ENCODE measurements at places on chromosomes 3 and 15.

GRCh38 chr15:90780916-90781315, 63.8 kb downstream of the BLM start:
- no peak for DNase-seq

GRCh38 chr3:31918179-31919150, 62.6 kb downstream of the OSBPL10 start:
- DNase-seq = no peak

GRCh38 chr15:48250640-48251076, 44.6 kb downstream of the SLC12A1 start:
- no peak for DNase-seq

- no peak for DNase-seq
These were observed 406.9 kb upstream of the ADAMTS9 start for GRCh38 chr3:65094723-65095122.

- DNase-seq = no peak
These were observed 12.3 kb upstream of the KLHL40 start for GRCh38 chr3:42673082-42673481.

DNA sequence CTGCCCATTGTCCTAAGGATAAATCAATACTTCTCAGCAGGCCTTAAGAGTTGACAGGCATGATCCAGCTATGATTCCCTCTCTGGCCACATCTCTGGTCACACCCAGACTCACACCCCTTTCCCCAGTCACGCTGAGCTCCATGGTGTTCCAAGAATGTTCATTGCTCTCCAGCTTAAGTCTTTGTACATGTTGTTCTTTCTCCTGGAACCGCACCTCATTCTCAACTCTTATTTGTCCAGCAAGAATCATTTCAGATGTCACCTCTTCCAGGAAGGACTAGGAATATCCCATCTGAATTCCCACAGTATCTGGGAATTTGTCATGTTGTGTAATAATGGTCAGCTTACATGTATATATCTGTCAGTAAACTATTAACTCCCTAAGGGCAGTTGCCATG, 118.3 kb upstream of the GALNT15 start:
- DNase-seq = no peak

- DNase-seq = no peak
These were observed 43.7 kb downstream of the ISL2 start for GRCh38 chr15:76380249-76380648.

DNA sequence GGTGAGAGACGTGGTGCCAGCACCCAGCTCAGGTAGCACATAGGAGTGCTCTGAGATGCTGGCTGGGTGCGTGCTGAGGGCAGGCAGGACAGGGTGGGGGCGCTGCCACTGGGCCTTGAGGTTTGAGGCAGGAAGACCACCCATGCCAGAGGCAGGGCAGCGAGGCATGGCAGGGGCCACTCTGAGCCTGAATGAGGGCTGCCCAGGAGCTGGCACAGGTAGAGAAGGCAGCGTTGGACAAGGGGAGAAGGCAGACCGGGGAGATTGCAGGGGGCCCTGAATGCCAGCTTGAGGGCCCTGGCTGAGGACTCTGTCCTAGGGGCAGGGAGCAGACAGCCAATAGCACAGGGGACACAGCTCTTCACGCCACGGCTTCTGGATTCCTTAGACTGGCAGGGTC, 50.2 kb downstream of the ADAMTS7 start:
- DNase-seq = no peak

GRCh38 chr3:150069633-150070032, 98.9 kb upstream of the PFN2 start:
- DNase-seq = no peak

- no peak for DNase-seq
These were observed 132.3 kb downstream of the LMLN start for GRCh38 chr3:198092276-198092675.

GRCh38 chr3:52213901-52214300, 11.5 kb downstream of the TLR9 start:
- no peak for DNase-seq

GRCh38 chr3:62325896-62326295, 47.5 kb downstream of the FEZF2 start:
- no peak for DNase-seq

DNA sequence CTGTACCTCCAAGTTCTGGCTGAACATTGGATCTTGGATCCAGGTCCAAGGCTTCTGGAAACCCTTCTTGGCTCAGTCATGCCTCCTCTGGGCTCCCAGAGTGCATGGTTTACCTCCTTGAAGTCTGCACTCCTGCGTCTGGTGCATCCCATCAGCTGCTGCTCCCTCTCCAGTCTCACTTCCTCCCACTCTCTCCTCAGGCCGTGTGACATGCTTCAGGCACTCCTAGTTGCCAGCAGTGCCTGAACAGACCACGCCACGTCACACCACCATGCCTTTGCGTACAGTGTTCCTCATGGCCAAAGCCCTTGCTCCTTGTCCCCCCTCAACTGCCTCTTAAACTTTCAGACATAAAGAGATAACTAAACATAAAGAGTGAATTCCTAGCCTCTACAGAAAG, 5.7 kb downstream of the GPR27 start:
- DNase-seq = no peak

DNA sequence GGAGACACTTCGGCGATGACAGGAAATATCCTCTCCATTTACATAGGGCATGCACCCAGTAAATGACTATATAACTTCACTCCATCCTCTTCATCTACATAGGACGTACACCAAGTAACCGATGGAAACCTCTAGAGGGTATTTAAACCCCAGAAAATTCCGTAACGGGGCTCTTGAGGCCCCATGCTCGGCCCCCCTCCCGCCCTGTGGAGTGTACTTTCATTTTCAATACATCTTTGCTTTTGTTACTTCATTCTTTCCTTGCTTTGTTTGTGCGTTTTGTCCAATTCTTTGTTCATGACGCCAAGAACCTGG, 7.5 kb upstream of the FAM107A start:
- no peak for DNase-seq

- no peak for DNase-seq
These were observed 621.5 kb upstream of the SEMA6D start for GRCh38 chr15:47095833-47096232.

DNA sequence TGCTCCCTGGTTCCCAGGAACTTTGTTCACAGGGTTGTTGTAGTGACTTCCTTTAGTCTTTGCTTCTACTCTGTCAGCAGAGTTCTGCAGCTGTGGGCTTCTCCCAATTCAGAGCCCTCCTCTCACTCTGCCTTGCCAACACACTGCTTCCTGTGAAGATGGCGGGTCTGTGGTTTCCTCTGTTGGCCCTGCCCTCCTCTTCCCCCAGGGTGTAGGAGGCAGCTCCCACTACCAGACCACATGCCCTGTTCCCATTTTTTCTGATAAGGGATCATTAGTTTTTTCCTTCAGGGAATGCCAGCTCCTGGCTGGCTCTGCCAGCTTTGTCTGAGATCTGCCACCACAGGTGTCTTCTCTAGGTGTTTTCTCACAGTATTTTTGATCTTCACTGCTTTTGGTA, 12.7 kb downstream of the SPSB4 start:
- DNase-seq = no peak

GRCh38 chr3:42371776-42372175, 38.6 kb downstream of the LYZL4 start:
- DNase-seq = no peak

- DNase-seq = no peak
These were observed 975.4 kb downstream of the ZPLD1 start for GRCh38 chr3:103410231-103410630.
